Fibroblast of lung (primary cell): ENCODE measurements at places on chromosomes 2 and 18.
A peak's percentile ranks its signal among the peaks of the same experiment; 100 is the strongest.

- no peak for DNase-seq
These were observed 211.1 kb upstream of the FAM98A start for GRCh38 chr2:33810046-33810835.

GRCh38 chr18:9898792-9899549 lies 13.2 kb downstream of the TXNDC2 start:
- DNase-seq: no peak

DNA sequence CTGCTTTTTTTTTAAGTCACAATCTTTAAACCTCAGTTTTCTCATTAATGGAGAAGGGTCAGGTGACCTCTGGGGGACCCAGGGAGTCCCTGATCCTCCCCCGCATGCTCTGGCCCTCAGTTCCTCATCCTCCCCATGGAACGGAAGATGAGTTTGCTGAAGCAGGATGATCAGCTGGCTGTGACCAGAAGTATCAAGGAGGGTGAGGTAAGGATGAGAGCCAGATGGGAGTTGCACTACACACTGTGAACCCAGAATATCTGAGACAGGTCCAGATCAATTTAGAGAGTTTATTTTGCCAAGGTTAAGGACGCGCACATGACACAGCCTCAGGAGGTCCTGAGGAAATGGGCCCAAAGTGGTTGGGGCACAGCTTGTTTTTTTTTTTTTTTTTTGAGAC lies 3.8 kb downstream of the CATIP start:
- no peak for DNase-seq

- no peak for DNase-seq
These were observed 99.4 kb upstream of the ARL5A start for GRCh38 chr2:151927501-151928221.

GRCh38 chr2:112674229-112674628 lies 28.5 kb downstream of the SLC20A1 start:
- peak; percentile 39 for DNase-seq

DNA sequence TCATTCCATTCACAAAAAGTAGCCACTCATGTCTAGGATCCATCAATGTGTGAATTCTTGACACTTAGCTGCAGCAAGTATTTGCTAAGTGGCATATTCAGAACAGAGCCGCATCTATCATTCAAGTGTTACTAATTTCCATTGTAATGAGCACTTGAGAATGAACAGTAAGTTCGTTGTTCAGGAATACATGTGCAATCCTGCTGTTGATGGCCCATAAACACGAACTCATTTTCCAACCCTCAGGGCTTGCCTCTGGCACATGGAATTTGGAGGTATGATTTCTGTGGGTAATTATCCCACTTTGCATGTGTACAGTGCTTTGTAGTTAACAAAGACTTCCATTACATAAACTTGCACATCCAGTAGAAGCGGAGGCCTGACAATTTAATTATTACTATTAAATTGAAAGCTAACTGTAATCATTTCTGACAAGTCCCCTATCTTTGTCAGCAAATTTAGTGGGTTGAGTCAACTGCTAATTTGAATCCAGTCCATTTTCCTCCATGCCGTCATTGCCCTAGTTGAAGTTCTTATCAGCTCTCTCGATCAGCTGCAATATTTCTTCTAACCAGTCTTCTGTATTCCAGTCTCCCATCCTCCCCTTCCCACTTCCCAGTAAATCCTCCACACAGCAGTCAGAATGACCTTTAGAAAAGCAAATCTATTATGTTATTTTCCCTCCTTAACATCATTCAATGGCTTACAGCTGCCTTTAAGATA lies 116.0 kb upstream of the AQP4 start:
- DNase-seq: no peak

DNA sequence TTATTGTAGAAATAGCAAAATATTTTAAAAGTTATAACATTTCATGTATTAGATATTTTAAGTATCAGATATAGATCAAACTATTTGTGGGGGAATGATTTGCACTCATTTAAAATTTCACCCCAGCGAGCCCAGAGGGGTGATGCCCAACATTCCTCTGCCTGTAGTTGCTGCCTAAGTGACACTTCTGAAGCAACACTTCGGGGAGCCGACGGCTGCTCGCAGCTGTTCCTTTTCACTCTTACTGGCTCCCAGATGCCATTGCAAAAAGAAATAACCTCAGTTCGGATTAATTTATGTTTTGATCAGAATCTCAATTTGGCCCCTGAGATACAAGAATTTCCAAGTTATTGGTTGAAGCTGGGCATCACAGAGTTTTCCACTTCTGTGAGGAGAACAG lies 603.8 kb downstream of the PLCL1 start:
- DNase-seq: peak; percentile 31

DNA sequence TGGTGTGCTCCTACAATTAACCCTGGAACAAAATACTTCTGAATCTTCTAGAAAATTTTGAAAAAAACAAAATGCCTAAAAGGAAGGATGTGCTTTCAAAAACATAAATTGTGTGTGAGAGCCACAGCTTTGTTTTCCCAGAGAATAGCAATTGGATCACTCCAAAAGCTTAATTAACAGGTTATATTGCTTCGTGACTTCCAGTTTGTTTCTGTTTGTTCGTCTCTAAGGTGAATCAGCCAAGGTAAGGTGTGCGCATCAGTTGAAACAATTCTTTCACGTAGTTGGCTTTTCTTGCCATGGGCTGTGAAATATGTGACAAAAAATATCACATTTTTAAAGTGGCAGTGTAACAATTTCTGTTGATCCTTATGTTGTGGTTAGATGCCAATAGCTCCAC lies 90.3 kb upstream of the BARD1 start:
- DNase-seq: no peak

GRCh38 chr2:59256290-59256689 lies 1015.2 kb upstream of the FANCL start:
- DNase-seq: no peak

DNA sequence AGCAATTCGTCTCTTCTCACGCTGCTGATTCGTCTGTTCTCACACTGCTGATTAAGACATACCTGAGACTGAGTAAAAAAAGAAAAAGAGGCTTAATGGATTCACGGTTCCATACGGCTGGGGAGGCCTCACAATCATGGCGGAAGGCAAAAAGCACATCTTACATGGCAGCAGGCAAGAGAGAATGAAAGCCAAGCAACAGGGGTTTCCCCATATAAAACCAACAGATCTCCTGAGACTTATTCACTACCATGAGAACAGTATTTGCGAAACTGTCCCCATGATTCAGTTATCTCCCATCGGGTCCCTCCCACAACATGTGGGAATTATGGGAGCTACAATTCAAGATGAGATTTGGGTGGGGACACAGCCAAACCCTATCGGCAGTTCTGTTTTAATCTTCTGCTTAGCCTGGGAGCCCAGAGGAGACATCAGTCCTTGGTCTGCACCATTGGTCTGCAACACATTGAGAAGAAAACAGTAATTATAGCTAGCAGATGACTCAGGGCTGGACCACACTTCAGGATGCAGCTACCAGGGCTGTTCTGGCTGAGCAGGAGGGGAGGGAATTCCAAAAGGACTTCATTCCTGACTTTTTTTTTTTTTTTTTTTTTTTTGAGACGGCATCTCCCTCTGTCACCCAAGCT lies 69.4 kb downstream of the CABLES1 start:
- no peak for DNase-seq

DNA sequence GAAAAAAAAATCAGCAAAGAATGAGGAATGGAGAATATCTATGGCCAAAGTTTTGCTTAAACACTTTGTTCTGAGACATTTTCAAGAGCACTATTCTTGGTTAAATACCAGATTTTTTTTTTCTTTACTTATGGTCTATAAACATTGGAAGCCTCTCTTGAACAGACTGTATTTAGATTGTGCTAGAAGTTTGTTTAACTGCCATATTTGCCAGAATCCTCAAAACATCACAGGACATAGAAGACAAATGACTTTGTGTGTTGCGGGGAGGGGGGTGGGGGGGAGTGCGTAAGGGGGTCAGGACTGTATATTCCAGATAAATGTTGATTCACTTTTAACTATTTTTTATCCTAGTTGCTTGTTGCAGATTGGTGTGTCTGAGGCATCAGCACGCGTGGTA lies 262.0 kb downstream of the MEIS1 start:
- DNase-seq: no peak

GRCh38 chr18:35377875-35378573 lies 887 bp upstream of the ZNF396 start:
- DNase-seq: no peak

GRCh38 chr2:62857139-62857931 lies 151.8 kb downstream of the EHBP1 start:
- DNase-seq: no peak

DNA sequence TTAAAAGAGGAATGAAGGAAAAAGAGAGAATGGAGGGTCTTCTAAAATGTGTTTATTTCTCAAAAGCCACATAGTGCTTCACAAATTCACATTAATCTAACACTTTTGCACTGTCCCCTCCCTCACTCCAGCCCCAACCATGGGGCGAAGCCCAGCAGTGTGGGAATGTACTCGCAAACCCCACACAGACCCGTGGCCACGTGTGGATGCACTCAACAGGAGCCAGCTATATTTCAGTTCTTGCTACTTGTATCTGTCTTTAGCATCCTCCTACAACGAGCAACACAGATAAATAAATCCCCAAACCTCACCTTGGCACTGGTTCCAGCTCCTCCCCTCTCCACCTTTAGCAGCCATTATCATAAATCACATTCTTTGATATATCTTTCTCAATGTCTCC lies 91.9 kb upstream of the TMEM200C start:
- DNase-seq: no peak

GRCh38 chr2:79855264-79856006 lies 342.6 kb downstream of the CTNNA2 start:
- peak; percentile 25 for DNase-seq

DNA sequence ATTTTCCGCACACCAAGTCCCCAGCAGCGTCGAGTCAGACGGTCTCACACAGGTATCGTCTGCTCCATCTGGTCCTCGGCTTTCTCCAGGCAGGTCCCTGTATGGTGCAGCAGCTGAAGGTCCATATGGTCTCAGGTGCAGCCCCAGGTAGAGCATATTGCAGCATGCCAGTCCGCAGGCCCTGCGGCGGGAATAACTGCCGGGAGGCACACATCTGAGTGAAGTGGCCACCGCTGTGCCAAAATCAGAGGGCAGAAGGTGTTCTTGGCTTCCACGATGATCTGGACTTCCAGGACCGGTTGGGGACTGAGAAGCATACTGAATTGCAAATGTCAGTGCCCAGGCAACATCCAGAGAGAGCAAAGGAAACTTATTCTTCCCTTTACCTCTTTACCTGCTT lies 320.3 kb downstream of the RNF144A start:
- DNase-seq: no peak

DNA sequence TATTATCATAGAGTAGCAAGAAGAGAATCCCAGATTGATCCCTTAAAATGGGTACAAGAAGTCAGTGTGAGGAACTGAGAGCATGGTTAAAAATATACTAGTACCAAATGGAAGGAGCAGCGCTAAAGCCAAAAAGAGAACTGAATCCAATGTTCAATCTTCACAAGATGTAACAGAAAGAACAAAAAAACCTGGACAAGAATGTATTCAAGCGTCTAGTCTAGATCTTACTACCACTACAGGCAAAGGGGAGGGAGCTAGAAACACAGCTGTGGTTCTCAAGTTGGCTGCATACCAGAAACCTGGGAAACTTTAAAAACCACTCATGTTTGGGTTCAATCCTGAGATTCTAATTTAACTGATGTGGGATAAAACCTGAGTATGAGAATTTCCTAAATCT lies 57.5 kb downstream of the PIAS2 start:
- DNase-seq: peak; percentile 38

DNA sequence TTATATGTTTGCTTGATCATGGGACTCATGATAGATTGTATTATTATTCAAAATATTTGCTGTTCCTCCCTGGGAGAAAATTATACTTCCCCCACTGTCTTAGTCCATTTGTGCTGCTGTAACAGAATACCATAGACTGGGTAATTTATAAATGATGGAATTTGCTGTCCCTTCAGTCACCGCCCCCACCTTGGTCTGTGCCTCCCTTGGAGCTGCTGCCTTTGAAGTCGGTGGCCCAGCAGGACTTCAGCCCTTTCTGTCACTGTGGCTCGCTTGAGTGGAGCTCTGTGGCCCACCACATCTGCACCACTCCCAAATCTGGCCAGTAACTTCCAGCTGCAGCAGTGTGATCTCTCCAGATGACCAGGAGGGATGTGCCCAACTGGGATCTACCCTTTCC lies 200.8 kb downstream of the AGPS start:
- no peak for DNase-seq

GRCh38 chr18:59733421-59733820 lies 36.2 kb upstream of the CCBE1 start:
- DNase-seq: no peak
